Left cardiac atrium (tissue), 4 donors: ENCODE measurements at places on chromosomes 5 and 9. TPM values are rescaled to one million over a fixed set of nuclear protein-coding genes. Genes with fewer than 3 reads are reported as not detected.

Gene IL11RA
- total RNA-seq = 51.0 TPM

Gene FAM81B
- 16.4 TPM for total RNA-seq

DNA sequence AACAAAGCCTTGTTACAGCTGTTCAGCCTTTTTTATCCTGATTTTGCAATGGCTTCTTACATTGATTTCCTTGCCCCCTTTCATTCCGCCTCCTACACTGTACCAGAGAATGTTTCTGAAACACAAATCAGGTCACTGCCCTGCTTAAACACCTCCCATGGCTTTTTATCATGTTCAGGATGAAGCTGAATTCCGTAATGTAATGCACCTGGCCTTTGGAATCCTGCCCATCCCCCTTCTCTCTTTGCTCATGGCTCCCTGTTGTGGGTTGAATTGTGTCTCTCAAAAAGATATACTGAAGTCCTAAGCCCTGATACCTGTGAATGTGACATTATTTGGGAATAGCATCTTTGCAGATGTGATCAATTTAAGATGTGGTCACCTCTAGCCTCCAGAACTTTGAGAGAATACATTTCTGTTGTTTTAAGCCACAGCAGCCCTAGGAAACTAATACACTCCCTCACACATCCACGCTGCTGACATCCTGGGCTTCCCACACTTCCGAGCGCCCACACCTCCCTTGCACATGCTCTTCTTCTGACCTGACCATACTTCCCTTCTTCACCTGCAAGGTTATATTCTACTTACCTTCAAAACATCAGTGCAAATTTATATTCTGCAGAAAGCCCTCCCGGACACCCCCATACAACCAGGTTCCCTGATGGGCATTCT lies 101.2 kb downstream of the DNAH5 start:
- no peak for DNase-seq

DNA sequence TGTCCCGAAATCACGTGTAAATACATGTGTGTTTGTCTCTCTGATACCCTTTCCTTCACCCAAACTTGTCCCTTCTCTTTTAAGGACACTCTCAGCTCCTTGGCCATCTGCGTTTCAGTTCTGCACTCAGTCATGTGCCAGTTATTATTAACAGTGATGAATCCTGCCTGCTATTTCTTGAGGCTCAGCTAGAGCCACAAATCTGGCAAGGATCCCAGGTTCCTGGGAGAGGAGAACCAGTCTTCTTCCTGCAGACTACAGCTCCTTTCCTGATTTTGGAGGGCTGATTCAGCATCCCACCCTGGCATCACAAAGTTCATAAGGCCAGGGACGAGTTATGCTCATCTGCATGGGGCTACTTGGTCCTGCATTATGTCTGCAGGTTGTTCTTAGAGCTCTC lies 5.6 kb downstream of the MAMDC2 start:
- peak; percentile 75 for DNase-seq

GRCh38 chr5:29263915-29264351 lies 1929.6 kb upstream of the CDH6 start:
- DNase-seq = no peak
